ENCODE measurements at places on chromosomes 5 and 9. TPM values are rescaled to one million over a fixed set of nuclear protein-coding genes. Genes with fewer than 3 reads are reported as not detected.

Gene SARDH
- 0.31 TPM for total RNA-seq

Gene OBP2B
- not detected for total RNA-seq

Gene C9orf152
- not detected for total RNA-seq

Gene RFESD
- total RNA-seq: 2.6 TPM

Gene RPL7A
- total RNA-seq: 2,156 TPM

Gene SEMA5A
- 58.5 TPM for total RNA-seq

Gene PAPPA
- total RNA-seq: 11.0 TPM

- no peak for DNase-seq
Observed at GRCh38 chr5:19910136-19910535, 77.9 kb downstream of the CDH18 start.

DNA sequence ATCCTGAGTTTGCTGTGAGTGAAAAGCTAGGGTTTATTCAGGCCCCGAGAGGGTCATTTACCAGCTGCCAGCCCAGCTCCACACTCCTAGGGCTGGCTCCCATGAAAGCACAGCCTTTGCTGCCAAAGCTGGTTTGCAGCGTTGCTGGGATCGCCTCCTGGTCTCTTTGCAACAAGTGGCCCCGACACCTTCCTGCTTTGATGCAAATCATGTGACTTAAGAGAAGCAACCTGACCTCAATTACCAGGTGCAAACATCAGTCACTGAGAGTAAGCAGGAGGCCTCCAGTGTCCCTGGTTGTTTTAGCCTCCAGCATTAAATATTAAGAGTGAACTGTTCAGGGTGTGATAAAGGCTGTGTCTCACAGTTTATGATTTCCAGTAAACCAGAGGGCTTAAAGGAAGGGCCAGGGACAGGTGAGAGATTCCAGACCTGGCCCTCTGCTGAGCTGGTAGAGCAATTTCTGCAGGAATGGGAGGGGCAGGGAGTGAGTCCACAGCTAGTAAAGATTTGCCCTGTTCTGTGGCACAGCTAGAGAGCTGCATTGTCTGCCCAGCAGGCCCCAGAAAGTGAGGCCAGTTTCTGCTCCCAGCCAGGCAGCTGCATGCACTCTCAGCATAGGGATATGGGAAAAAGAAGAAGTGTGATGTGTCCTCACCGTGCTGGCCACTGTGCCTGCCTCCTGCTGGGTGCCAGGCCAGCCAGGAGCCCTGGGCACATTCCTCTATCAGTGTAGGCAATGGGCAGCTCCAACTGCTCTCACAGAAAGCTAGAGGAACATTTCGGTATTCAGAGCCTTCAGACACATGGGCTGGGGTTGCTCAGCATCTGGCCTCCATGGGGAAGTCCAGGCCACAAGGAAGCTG, 58.0 kb downstream of the SLC22A5 start:
- DNase-seq: no peak

- peak; percentile 22 for DNase-seq
Observed at GRCh38 chr5:127838661-127839060, 135.5 kb downstream of the CCDC192 start.

DNA sequence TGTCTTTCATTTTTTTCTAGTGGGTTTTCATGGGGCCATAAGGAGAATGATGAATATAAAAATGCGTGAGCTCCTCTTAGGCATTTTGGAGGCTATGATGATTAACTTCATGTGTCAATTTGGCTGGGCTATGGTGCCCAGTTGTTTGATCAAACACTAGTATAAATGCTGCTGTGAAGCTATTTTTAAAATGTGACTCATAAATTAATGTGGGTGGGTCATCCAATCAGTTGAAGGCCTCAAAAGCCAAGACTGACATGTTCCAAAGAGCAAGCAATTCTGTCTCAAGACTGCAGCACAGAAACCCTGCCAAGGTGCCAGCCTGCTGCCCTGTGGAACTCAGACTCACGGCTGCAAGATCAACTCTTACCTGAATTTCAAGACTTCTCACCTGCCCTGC, 24.4 kb upstream of the ICE1 start:
- DNase-seq: no peak

DNA sequence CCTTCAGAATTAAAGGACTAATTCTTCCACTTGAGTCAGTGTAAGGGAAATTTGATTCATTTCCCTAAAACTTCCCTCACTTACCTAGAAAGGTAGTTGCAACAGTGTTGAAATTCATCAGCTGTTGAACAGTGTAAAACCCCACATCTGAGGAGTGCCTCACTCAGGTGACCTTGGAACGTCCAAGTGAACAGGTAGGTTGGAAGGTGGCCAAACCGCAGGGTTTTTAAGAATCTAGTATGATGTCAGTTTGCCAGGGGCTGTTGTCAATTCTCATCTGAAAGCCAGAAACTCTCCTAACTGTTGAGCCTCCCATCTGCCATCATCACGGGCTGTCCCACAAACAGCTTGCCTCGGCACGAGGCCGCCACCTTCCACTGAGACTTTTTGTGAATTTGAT, 105.7 kb downstream of the TMEM174 start:
- DNase-seq: no peak

- no peak for DNase-seq
Observed at GRCh38 chr9:78756813-78757510, 460.0 kb downstream of the PSAT1 start.

DNA sequence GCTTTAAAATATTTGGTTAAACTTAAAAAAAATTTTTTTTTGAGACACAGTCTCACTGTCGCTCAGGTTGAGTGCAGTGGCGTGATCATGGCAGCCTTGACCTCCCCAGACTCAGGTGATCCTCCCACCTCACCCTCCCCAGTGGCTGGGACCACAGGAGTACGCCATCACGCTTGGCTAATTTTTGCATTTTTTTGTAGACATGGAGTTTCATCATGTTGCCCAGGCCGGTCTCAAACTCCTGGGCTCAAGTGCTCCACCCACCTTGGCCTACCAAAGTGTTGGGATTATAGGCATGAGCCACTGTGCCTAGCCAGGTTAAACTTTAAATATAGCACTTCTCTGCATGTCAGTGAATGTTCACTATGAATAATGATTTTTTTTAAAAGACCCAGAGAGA, 224.5 kb upstream of the RFX3 start:
- DNase-seq: no peak

- DNase-seq: peak; percentile 17
Observed at GRCh38 chr9:134025606-134026541, 593 bp downstream of the BRD3OS start.

DNA sequence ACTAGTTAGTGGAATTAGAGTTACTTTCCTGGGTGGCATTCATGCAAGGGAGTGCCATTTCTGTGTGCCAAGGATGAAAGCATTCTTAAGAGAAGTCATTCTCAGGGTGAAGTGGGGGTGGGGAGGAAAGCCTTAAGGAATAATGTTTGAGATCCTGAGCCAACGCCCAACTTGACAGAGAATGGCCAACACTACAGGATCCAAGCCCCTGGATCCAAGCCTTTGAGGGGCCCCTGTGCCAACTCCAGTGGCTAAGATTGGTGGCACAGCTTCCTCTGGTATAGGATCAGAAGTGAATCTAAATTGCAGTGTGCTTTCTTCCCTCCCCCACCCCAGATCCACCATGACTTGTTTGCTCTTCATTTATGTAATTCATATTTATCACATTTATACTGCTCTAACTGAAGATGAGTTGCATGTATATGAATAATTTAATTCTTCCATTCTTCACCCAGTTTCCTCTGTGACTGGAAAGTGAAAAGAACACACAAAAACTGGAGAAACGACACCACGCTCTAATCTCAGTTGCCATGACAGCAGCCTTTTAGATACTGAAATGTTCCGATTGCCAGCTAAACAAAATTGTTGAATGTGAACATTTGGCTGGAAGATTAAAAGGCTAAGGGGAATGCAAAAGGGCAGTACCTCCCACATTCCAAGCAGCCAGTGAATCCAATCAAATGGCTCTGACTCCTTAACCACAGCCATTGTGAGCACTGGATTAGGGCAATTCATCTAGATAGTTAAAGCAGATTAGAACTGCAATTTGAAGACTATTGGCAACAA, 4.5 kb downstream of the ZNF608 start:
- peak; percentile 85 for DNase-seq

DNA sequence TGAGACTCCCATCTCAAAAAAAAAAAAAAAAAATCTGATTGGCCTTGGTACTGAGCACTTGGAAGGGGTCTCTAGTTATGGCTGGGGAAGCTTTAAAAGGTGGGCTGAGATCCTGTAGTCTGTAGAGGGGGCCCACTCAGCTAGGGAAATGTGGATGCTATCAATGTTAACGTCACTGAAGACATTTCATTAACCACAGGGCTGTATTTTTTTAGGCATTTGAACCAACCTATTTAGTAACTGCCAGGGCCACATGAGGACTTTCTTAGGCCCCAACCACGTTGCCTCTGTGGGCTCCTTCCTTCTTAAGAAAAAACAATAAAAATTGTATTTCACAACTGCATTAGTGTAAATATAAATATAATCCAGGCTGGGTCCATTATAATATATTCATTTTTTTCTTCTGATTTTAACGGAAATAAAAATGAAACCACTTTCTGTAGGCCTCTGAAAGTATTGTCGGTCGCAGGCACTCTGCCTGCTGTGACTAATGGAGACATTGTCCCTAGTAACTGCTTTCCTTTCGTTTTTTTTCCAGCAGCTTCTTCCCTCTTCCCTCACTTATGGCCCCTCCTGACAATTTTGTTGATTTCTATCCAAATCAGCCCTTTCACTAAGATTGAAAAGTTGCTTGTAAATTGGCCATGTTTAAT, 71.6 kb downstream of the GCNT1 start:
- peak; percentile 15 for DNase-seq

DNA sequence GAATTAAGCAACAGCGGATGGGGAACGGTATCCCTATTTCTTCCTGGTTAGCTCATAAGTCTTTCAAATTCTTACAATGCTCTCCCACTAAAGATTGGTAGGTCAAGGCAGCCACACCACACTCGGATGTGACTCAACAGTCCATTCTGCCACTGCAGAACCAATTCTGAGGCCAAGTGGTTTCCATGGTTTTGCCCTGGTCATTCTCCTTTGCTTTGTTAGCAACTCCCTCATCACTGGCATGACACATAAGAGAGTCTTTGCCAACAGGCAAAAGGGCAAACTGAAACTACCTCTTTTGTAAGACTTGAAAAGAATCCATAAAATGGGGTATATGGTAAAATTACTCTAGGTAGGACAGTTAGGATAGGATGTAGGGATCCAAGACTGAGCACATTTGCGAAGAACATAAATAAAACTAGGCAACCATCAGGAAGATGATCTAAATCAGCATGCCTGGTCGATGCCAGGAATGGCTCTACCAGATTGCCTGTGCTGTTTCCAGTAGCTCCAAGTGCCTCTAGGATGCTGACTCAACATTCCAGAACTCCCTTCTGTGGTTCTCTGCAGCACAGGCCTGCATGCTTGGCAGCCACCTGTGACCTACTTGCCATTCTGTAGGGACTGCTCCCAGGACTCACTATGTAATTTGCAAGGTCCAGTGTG, 105.4 kb downstream of the DCP2 start:
- DNase-seq: peak; percentile 91

- DNase-seq: no peak
Observed at GRCh38 chr9:4979239-4979638, 5.8 kb upstream of the JAK2 start.

DNA sequence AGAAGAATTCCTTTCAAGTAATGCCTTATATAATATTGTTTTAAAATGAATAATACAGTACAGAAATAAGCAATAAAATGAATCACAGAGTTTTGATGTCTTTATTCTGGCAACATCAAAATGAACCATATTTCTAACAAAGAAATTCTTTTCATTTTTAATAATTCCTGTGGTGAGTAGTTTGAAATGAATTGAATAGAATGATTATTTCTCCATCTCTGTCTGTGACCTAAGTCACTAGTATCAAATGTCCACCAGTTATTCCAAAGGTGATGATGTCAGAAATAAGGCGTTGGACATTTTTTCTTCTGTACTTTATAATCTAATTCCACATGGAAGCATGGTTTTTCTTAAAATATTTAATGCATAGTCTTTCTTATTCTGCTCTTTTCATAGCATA, 106.2 kb downstream of the ADAMTSL1 start:
- DNase-seq: no peak

GRCh38 chr5:63958654-63959053, 3.6 kb downstream of the HTR1A start:
- DNase-seq: no peak

GRCh38 chr5:150340614-150341255, 16.8 kb upstream of the TCOF1 start:
- no peak for DNase-seq

- DNase-seq: no peak
Observed at GRCh38 chr9:112028242-112029221, 131.9 kb downstream of the UGCG start.

DNA sequence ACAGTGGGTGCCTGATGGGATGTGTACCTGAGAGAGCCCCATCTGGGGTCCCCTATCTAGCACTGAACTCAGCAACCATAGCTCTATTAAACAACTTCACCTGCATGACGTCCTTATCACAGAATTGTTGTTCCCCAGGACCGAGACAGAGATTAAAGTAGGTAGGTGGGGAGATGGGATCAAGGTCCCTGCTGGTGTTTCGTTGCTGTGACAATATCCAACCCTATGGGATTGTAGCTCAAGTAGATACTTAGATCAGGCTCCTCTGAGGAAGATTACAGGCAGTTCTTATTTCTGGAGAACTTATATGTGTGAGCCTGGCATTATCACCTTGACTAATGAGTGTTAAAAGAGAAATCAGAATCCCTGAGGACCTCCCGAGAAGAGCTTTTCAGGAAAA, 84.9 kb downstream of the SLC28A3 start:
- no peak for DNase-seq

DNA sequence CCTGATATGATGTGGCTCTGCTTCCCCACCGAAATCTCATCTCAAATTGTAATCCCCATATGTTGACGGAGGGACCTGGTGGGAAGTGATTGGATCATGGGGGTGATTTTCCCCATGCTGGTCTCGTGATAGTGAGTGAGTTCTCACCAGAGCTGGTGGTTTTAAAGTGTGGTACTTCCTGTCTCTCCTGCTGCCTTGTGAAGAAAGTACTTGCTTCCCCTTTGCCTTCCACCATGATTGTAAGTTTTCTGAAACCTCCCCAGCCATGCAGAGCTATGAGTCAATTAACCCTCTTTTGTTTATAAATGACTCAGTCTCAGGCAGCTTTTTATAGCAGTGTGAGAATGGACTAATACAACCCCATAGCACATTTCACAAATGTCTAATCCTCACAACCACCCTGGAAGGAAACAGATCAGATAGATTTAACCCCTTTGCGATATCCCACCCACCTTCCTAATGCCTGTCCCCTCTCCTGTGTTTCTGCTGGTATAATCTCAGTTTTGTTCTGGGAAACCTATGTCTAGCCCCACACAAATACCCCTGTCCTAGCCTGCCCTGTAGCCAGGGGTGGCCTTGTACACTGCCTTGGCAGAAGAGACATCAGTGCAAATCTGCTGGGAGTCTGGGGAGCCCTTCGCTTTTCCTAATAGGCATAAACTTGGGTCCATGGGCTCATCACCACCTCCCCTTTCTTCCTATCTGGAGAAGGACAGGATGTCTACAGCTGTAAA, 157.0 kb upstream of the RAI14 start:
- peak; percentile 82 for DNase-seq

DNA sequence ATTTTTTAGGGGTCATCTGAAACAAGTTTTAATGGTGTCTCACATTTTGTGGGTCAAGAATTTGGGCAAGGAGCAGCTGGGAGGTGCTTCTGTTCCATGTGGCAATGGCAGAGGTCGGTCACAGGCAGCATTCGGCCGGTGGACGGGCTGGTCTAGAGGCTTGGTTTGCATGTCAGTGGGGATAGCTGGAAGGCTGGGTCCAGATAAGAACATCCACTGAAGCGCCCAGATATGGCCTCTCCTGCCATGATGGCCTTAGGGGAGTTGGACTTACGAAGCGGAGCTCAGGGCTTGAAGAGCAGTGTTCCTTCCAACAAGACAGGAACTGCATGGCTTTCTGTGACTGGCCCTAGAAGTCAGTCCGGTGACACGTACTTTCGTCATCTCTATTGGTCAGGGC, 30.3 kb downstream of the LHFPL2 start:
- DNase-seq: no peak

Data from HFFc6 (cell line).